ENCODE measurements at places on chromosomes 13 and 19. TPM values are rescaled to one million over a fixed set of nuclear protein-coding genes. Genes with fewer than 3 reads are reported as not detected.

GRCh38 chr19:42301646-42302203 lies at the start of gene PRR19:
TSS of gene PRR19 (plus strand) at chr19:42302132. CDS start at chr19:42309585, 7,453 bp downstream.
- no peak within 1 kb of the TSS for H3K27ac ChIP-seq
- peak within 1 kb of the TSS; percentile 74 for H3K4me3 ChIP-seq

GRCh38 chr13:42821437-42821836 lies 40.1 kb downstream of the FAM216B start:
- DNase-seq, result peak; percentile 87
- H3K4me3 ChIP-seq, result no peak overlapping the region
- no peaks in the 10 kb centered on the region for H3K27me3 ChIP-seq

The MAB21L1 gene
- 13.0 TPM for polyA plus RNA-seq

The MBD3L3 gene
- not detected for polyA plus RNA-seq

DNA sequence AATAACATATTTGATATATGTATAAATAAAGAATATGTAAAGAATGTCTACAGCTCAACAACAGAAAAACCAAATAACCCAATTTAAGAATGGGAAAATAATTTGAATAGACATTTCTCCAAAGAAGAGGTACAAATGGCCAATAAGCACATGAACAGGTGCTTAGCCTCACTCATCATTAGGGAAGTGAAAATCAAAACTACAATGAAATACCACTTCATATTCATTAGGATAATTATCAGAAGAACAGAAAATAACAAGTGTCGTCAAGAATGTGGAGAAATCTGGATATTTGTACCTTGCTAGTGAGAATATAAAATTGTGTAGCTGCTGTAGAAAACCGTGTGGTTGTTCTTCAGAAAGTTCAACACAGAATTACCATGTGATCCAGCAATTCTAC lies 8.4 kb upstream of the SUPT20H start:
- no peaks in the 10 kb centered on the region for H3K36me3 ChIP-seq
- no peaks in the 10 kb centered on the region for H3K4me1 ChIP-seq
- no peak overlapping the region for H3K27ac ChIP-seq
- no peaks in the 10 kb centered on the region for H3K27me3 ChIP-seq
- no peak for DNase-seq

DNA sequence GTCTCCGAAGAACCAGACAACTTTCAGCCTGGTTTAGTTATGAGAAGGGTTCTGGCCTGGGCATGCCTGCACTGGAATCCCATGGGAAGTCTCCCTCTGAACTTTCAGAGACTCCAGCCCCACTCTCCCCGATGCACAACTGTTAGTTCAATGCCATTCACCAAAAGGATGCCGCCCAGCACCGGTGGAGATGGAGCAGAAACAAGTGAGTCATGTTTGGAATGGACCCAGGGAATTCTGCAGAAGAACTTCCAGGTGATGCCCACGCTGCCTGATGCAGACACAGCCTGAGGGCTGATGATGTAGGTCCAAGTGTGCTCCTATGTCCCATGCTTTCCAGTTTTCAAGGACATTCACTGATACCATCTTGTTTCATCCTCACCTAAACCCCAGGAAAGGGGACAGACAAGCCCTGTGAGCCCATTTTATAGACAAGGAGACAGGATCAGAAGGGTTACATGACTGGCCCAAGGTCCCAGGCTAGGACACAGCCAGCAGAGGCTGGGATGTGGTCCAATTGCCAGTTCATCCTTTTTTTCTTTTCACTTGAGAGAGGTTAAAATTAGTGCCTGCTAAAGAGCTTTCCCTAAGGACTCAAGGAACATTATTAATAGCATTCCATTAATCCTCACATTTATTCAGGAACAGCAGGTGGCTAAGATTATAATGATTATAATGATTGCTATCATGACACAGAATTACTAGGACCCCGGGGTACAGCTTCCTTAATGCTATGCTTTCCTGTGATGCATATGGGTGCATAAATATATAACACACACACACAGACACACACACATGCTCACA lies 39.5 kb downstream of the SIAH3 start:
- no peak for DNase-seq
- no peaks in the 10 kb centered on the region for H3K36me3 ChIP-seq
- no peak overlapping the region for H3K27ac ChIP-seq
- H3K4me1 ChIP-seq, result no peaks in the 10 kb centered on the region

GRCh38 chr13:50794226-50794625 lies 49.3 kb downstream of the DLEU7 start:
- no peaks in the 10 kb centered on the region for H3K36me3 ChIP-seq
- H3K4me3 ChIP-seq, result no peak overlapping the region
- H3K27ac ChIP-seq, result no peak overlapping the region
- H3K4me1 ChIP-seq, result peaks cover 10% of the 10 kb centered on the region
- no peaks in the 10 kb centered on the region for H3K27me3 ChIP-seq
- no peak for DNase-seq

- peak; percentile 77 for DNase-seq
- H3K4me1 ChIP-seq, result peaks cover 39% of the 10 kb centered on the region
- no peak overlapping the region for H3K4me3 ChIP-seq
- no peaks in the 10 kb centered on the region for H3K36me3 ChIP-seq
- H3K27me3 ChIP-seq, result no peaks in the 10 kb centered on the region
- peak overlapping the region; percentile 60 for H3K27ac ChIP-seq
Observed at GRCh38 chr13:32731576-32731975, 145.3 kb downstream of the PDS5B start.

- H3K36me3 ChIP-seq, result no peaks in the 10 kb centered on the region
- peak overlapping the region; percentile 92 for H3K27ac ChIP-seq
- peaks cover 39% of the 10 kb centered on the region for H3K4me1 ChIP-seq
- peak; percentile 61 for DNase-seq
Observed at GRCh38 chr13:43054803-43055802, 31.7 kb downstream of the DNAJC15 start.

DNA sequence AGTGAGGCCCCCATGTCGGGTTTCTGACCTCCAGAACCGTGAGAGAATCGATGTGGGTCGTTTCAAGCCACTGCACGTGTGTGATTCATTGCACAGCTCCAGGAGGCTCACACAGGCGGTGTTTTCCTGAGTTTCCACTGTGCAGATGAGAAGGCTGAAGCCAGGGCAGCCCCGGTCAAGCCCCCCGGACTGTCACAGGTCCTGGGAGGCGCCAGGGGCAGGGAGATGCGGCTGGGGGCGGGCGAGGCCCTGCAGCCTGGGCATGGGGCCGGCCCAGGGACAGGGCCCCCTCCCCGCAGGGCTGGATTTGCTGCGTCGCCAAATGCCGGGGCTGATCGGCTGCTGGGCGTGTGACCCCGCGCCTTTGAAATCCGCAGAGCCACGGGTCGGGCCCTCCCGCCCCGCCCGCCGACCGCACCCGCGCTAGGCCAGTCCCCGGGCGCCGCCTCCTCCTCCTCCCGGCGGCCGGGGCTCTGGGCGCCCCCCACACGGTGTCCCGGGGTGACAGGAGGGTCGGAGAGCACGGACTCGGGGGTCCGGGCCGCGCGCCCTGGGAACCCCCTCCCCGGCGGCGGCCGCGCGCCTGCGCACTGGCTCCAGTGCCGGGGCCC lies 9.9 kb upstream of the MKNK2 start:
- no peaks in the 10 kb centered on the region for H3K27me3 ChIP-seq
- peak overlapping the region; percentile 98 for H3K27ac ChIP-seq
- H3K4me1 ChIP-seq, result peaks cover 35% of the 10 kb centered on the region
- peak overlapping the region; percentile 74 for H3K4me3 ChIP-seq
- H3K36me3 ChIP-seq, result no peaks in the 10 kb centered on the region

GRCh38 chr13:22121146-22121739 lies 450.4 kb downstream of the FGF9 start:
- H3K4me1 ChIP-seq, result no peaks in the 10 kb centered on the region
- H3K27ac ChIP-seq, result no peak overlapping the region
- no peaks in the 10 kb centered on the region for H3K27me3 ChIP-seq
- no peak for DNase-seq

DNA sequence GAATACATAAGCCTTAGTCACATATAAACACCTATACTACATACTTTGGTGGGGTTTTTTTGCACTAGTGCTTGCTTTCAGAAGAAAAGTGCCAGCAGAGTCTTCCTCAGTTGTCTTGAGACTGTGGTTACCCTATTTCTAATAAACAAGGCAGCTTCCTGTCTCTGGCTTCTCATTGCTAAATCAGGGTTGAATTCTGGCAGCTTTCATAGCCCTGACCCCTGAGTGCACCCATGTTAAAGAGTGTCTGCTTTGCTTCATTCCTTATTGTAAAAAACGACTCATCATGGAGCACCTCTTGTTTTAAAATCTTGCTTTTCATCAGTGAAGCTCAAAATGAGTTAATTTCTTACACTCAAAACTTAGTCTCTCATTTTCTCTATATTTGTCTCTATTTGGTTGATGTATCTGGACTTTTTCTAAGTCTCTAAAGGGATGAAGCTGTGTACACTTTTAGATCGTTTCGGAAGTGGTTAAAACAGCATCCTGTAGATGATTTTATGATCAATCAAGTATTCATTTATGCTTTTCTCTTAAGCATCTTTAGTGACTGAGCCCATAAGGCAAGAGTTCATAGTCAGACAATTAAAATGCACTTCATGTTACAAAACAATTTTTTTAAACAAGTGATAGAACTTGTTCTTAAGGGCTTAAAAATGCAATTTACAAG lies 72.1 kb downstream of the KLF12 start:
- H3K27ac ChIP-seq, result peak overlapping the region; percentile 53
- peaks cover 43% of the 10 kb centered on the region for H3K4me1 ChIP-seq
- no peaks in the 10 kb centered on the region for H3K27me3 ChIP-seq
- no peaks in the 10 kb centered on the region for H3K36me3 ChIP-seq
- peak; percentile 59 for DNase-seq

The AMER2 gene
- not detected for polyA plus RNA-seq

GRCh38 chr13:48615049-48615448 lies 38.7 kb upstream of the CYSLTR2 start:
- no peak for DNase-seq
- no peak overlapping the region for H3K4me3 ChIP-seq
- H3K27ac ChIP-seq, result no peak overlapping the region
- no peaks in the 10 kb centered on the region for H3K36me3 ChIP-seq
- H3K4me1 ChIP-seq, result no peaks in the 10 kb centered on the region

GRCh38 chr19:11236324-11237301 lies 2.8 kb upstream of the ANGPTL8 start:
- no peak overlapping the region for H3K4me3 ChIP-seq
- H3K27ac ChIP-seq, result no peak overlapping the region
- no peaks in the 10 kb centered on the region for H3K4me1 ChIP-seq

DNA sequence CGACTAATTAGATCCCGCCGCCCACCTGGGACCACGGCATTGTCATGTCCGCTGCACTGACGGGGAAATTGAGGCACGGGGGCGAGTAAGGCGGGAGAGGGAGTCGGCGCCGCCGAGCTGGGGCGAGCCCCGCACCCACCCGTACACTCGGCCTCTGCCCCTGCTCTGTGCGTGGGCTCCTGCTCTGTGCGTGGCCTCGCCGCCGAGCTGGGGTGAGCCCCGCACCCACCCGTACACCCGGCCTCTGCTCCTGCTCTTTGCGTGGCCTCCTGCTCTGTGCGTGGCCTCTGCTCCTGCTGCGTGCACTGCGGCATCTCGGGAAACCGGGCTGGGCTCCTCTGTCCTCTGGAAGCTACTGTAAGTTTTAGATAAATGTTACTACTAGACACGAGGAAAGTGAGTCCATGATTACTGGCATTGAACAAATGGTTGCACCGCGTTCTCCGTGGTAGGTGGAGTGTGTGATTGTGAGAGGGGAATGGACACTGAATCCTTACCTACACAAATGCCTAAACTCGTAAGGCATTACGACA lies 826 bp upstream of the C1QTNF9 start:
- no peaks in the 10 kb centered on the region for H3K36me3 ChIP-seq
- H3K4me3 ChIP-seq, result no peak overlapping the region
- H3K27me3 ChIP-seq, result no peaks in the 10 kb centered on the region
- no peak for DNase-seq

The TMEM59L gene
- polyA plus RNA-seq, result 2.1 TPM

The LRP3 gene
- polyA plus RNA-seq, result 2.9 TPM

DNA sequence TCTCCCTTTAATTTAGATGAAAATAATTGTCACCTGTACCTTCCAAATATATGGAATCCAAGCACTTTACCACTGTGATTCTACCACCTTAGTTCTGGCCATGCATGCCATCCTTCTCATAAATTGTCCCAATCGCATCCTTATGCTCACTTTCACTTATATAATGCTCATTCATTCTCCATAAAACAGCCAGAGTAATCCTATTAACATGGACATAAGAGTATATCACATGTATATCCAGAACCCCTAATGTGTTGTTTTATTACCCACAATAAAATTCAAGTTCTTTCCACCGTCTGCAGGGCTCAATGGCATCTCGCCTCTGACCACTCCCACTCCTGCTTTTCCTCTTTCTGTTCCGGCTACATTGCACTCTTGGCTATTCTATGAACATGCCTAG lies 597.5 kb upstream of the MIR17HG start:
- H3K27me3 ChIP-seq, result no peaks in the 10 kb centered on the region
- no peak overlapping the region for H3K27ac ChIP-seq
- H3K4me1 ChIP-seq, result no peaks in the 10 kb centered on the region
- H3K4me3 ChIP-seq, result no peak overlapping the region
- no peaks in the 10 kb centered on the region for H3K36me3 ChIP-seq

DNA sequence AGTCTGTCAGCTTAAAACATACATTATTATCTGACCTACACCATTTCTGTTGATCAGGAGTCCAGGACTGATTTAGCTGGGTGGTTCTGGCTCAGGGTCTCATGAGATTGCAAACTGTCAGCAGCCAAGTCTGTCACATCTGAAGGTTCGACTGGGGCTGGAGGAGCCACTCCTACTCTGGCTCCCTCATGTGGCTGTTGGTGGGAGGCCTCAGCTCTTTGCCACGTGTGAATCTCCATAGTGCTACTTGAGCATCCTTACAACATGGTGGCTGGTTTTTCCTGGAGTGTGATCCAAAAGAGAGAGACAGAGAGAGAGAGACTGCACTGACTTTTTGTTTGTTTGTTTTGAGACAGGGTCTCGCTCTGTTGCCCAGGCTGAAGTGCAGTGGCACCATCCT lies 63.6 kb upstream of the NFIC start:
- peaks cover 3% of the 10 kb centered on the region for H3K27me3 ChIP-seq
- no peak overlapping the region for H3K27ac ChIP-seq

DNA sequence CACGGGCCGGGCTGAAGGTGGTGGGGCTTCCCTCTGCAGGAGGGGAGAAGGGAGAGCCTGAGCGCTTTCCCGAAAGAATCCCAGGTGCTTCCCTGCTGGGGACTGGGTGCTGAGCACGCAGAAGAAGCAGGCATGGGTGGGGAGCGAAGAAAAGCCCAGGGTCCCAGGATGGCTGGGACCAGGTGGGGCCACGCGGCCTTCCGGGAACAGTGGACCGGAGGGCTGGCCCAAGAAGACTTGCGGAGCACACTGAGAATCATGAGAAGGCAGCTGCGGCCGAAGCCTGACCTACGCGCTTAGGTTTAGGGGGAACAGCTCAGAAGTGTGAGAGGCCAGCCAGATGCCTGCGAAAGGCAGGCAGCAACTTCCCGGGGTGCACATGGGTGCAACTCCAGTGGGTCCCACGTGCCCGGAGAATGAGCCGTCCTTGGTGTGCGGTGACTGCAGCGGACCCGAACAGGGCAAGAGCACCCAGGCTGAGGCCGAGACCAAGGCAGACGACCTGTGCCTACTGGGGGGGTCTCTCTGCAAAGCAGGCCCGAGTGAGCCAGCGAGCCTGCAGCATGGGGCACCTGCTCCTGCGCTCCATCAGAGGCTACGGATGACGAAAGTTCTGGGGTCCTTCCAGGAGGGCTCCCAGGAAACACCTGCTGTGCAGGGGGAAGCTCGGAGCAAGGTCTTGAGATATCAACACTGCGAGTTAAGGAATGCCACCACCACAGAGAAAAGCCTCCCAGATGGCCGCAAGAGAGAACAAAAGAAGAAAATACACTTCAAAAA lies 52.4 kb downstream of the MLLT1 start:
- H3K4me1 ChIP-seq, result peaks cover 8% of the 10 kb centered on the region
- no peak overlapping the region for H3K27ac ChIP-seq
- no peaks in the 10 kb centered on the region for H3K27me3 ChIP-seq
- no peaks in the 10 kb centered on the region for H3K36me3 ChIP-seq
- DNase-seq, result no peak

The CBY2 gene
- not detected for polyA plus RNA-seq

- H3K27me3 ChIP-seq, result 0 out of 2 replicates have a peak, but pooled peaks cover 4% of the 10 kb centered on the region
- H3K27ac ChIP-seq, result 0 out of 2 replicates have a peak overlapping the region, but pooled peaks have one; percentile 15
- H3K4me3 ChIP-seq, result no peak overlapping the region
- peaks cover 29% of the 10 kb centered on the region for H3K4me1 ChIP-seq
- peak; percentile 96 for DNase-seq
Observed at GRCh38 chr13:40060296-40061007, 405.0 kb downstream of the COG6 start.
